Mesothelial cell of epicardium (in vitro differentiated cells): ENCODE measurements at places on chromosomes 7 and 10.

DNA sequence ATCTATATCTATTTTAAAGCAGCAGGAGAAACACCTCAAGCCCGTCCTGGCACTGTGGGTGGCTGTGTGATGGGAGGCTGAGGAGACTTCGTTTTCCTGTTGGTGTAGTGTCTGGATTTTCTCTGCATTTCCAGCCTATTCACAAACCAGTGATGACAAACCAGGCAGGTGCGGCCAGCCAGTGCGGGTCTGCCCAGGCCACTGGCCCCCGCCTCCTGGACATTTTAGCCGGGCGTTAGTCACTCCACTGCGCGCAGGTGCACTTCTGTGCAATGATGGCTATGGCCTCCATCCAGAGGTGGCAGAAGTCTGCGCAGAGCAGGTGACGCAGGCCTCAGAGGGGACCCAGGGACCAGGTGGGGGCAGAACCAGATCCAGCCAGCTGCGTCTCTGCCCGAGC, 64.9 kb upstream of the PITRM1 start:
- DNase-seq: no peak

DNA sequence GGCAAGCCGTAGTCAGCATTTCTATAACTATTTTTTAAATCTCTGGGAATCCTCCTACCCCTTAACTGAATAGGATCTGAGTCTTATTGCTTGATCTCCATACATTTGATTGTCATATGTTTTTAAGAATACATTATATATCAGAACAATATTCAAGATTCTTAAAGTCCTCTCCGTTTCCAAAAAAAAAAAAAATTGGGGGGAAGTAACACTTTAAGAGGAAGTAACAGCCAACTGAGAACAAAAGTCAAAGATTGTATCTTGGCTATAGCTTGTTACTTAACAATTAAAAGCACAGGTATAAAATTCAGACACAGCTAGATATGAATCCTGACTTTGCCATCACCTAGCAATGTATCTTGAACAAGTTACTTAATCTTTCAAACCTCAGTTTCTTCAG, 169.9 kb upstream of the ADO start:
- no peak for DNase-seq

DNA sequence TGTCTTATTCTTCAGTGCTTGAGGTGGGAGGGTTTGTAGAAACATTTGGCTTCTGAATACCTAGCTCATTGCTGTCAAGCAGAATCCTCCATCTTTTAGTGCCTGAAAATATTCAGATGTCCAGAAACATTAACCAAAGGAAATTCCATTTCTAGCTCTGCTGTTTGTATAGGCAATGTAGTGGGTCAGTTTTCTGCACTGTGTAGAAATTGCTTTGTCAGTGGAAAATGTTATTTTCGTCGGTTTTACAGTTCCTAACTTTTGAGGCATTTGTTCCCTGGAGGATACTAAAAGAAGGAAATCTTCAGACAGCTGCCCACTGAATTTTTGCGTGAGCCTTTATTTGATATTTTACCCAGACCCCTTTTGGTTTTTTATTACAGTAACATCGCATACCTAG, 143.4 kb downstream of the TPST1 start:
- DNase-seq: no peak

GRCh38 chr10:93703841-93704240, 1.4 kb upstream of the FRA10AC1 start:
- no peak for DNase-seq

DNA sequence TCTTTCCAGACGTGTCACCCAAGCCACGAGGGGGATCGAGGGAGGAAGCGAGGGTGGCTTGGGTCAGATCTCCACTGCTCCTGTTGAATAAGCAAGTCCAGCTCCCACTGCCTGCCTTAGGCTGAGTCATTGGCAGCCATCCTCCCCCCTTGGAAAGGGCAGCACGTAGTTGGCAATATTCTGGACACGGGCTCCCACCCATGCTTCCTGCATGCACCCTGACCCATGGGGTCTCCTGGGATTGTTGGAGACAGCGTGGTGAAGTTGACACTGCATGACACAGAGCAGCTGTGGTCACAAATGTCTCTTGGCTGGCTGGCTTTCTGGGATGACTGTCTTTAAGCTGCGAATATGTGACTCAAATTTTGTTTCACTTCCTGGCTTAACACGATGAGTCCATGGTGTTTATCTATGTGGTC, 11.2 kb downstream of the BTBD16 start:
- DNase-seq: no peak

- DNase-seq: peak; percentile 90
These were observed 106.9 kb upstream of the GPR26 start for GRCh38 chr10:123559066-123559822.

- DNase-seq: no peak
These were observed 51.5 kb downstream of the CCNY start for GRCh38 chr10:35387768-35388167.

- DNase-seq: no peak
These were observed 32.4 kb upstream of the CCDC7 start for GRCh38 chr10:32413513-32413912.

DNA sequence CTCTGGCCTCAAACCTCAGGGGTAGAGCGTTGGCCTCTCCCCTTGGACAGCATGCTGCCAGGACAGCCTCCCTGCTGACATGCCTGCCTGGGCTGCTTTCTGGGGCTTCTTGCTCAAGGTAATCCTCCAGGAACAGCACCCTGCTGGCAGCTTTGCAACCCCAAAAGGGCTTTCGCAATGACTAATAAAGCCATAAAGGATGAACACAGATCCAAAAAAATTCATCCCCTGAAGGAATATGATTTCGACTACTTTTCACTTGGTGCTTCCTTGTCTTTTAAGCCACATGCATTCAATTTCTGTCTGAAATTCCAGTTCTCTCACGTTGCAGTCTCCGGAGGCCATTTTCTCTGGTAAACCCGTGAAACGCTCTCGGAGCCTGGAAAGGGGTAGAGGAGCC, 15.1 kb upstream of the SH3PXD2A start:
- no peak for DNase-seq

- no peak for DNase-seq
These were observed 14.5 kb downstream of the FAM24B start for GRCh38 chr10:122864901-122865300.

DNA sequence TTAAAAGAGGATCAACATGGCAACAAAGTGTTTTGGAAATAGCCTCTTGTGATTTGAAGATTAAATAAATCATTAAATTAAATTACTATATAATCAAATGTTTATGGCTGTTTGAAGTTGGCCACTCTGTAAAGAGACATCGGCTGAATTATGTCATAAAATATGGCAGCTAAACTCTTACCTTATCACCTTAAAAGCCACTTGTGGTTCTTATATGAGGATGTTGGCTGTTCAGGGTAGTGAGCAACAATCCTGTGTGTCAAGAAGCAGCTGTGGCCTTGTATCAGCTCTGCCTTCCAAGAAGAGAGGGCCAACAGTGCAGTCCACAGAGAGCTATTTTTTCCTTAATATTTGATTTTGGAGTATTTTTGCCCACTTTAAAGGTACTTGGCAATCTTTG, 113.4 kb upstream of the CDK6 start:
- no peak for DNase-seq

DNA sequence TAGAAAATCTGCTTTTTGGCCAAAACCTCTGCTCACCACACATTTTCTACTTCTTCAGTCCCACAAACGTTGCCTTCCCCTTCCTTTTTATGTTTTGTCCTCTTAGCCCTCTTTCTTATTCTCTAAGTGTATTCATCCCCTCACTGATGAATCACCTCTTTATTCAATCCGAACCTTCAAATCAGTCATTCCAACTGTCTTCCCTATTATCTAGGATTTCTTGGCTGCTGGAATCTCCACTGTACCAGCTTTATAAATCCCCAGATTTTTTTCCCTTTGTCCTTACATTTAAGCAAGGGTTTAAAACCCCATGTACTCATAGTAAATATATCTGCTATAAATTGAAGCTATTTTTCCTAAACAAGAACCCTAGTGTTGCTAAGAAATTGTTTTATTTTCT, 176.9 kb downstream of the SEMA3A start:
- DNase-seq: no peak

DNA sequence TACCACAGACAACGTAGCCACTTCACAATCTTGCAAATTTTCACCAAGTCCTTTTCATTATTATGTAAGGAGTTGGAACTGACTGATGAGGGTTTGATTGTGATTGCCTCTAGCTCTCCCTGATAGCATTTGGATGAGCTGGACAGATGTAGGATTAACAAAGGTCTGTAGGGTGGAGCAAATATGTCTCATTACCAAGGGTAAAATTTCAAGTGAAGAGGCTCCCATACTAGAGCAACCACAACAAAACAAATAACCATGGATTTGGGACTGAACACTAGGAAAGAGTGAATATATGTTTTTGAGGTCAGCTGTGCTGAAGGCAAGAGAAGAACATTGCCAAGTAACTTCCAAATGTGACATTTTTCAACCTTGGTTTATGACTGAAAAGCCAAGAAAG, 281.7 kb downstream of the NEBL start:
- no peak for DNase-seq

- no peak for DNase-seq
These were observed 122.6 kb downstream of the INHBA start for GRCh38 chr7:41579961-41580935.

- DNase-seq: no peak
These were observed 39.5 kb downstream of the CRHR2 start for GRCh38 chr7:30642789-30643188.

GRCh38 chr7:65907501-65908198, 34.8 kb downstream of the VKORC1L1 start:
- DNase-seq: no peak

- DNase-seq: no peak
These were observed 23.6 kb downstream of the GNA12 start for GRCh38 chr7:2820508-2820934.

GRCh38 chr10:6737080-6737641, 157.1 kb upstream of the PRKCQ start:
- no peak for DNase-seq

- no peak for DNase-seq
These were observed 715.0 kb upstream of the NRP1 start for GRCh38 chr10:34049469-34049868.

GRCh38 chr10:8910314-8910713, 855.8 kb downstream of the GATA3 start:
- no peak for DNase-seq

- no peak for DNase-seq
These were observed 84.1 kb upstream of the ZNF479 start for GRCh38 chr7:57216340-57216739.

DNA sequence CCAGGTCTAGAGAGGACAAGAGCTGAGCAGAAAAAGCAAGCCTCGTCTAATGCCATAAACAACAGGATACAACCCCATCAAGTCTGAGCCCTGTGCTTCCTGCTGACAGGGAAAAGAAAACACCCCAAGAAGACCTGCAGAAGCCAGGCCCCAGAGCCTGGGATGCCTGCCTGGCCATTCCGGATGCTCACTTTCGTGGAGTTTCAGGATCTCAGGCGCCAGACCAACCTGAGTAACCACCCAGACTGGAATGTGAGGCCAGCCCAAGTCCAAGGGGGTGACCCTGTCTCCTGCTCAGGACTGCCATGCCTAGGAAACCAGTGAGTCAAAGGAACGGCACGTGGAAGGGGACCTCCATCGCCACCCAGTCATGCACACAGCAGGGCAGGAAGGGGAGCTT, 74.3 kb downstream of the PLXNA4 start:
- no peak for DNase-seq

- no peak for DNase-seq
These were observed 60.9 kb downstream of the COBL start for GRCh38 chr7:51255536-51256208.

- DNase-seq: no peak
These were observed 1073.6 kb downstream of the XPNPEP1 start for GRCh38 chr10:108849688-108850087.

DNA sequence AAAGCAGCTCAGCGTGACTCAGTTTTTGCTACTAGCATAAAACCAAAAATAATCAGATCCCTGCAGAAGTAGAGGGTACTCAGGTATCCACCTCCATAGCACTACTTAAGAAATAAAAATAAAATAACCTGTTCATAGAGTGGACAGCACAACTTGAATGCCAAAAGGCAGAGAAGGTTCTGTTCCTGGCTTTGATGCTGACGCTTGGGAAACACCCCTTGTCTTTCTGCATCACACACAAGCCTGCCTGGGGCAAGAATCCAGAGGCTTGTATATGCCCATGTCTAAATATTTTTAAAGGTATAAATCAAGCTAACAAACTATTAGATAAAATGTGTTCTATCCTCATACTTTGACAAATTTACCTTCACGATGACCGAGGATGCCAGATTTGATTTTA, 207.3 kb downstream of the KIAA1217 start:
- DNase-seq: no peak

DNA sequence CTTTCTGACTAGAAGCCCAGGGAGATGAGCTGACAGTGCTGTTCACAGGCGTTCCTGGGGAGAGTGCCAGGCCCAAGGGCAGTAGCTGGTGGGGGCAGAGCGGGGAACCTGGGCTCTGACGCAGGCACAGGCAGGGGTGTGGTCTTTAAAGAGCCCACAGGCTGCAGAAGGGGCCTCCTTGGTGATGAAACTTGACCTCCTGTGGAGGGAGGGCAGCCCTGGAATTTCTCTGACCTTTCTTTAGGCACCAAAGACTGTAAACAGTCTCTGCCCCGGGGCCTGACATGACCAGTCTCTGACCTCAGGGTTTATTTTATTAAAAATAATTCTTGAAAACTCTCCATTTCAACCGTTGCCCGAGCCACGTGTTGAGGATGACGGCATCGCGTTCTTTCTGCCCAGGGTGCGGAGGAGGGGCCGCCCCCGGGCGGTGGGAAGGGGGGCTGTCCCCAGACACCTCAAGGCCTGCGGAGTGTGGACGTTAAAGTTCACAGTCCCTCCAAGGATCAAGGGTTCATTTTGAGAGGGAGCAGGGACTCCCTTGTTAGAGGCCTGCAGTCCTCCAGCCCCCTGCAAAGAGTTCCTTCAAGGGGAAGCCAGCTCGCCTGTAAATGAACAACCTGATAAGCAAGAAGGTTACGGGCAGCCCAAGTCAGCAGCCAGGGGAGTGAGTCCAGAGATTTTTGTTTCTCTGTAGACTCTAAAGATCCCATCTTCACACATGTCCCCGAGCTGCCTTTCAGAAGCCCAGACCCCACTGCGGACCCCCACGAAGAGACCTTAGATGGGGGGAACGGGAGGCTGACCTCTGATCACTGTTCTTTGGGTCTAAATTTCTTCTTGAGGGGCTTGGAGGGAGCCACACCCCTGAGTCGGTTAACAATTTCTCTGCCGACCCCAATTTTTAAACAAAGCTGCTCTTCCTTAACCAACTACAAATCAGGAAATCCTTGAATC, 128.9 kb downstream of the VIPR2 start:
- no peak for DNase-seq

DNA sequence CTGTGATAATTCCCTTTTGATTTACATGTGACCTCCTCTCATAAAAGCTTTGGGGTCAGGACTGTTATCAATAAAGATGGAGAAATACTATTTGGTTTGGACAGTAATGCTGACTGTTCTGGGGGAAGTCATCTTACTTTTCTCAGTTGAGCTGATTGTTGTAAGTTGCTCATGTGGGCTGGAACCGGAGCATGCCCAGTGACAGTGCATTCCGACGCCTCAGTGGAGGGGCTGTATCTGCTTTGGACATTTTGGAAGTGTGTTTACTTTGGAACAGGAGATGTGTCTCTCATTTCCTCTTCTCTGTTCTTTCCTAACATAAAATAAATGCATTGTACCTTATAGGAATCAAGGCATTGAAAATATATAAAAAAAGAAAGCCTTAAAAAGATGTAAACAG, 30.1 kb downstream of the RBM33 start:
- no peak for DNase-seq
